Midbrain (tissue), 1 donor: ENCODE measurements at places on chromosomes 3 and 15.

GRCh38 chr3:58463942-58464271 is 28.0 kb upstream of the KCTD6 start:
- no peak for DNase-seq

GRCh38 chr3:45026038-45026437 is at the start of gene CLEC3B:
CLEC3B (plus strand) TSS chr3:45026303; CDS start chr3:45026363, 60 bp downstream.
- no peak for DNase-seq

- no peak for DNase-seq
These were observed 75.4 kb downstream of the CDIN1 start for GRCh38 chr15:36654866-36655265.

GRCh38 chr3:140203510-140203909 is 268.5 kb downstream of the CLSTN2 start:
- DNase-seq, result no peak

- DNase-seq, result no peak
These were observed 21.8 kb downstream of the MEIS2 start for GRCh38 chr15:37078566-37078965.

DNA sequence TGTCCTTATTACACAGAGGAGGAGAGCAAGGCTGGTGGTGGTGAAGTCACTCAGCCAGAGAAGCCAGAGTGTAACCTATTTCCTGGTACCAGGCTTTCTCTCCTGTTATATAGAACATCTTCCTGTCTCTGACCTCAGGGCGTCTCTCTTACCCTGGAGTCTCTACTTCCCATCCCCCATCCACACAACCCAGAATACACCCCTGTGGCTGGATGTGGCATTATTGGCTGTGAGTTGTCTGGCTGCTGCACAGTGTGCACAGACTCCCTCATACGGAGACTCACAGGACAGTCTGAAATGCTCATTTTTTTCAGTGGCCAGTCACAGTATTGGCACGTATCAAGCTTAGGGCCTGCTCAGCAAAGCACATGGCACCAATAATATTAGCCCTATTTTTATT is 8.6 kb downstream of the PODXL2 start:
- DNase-seq, result no peak

DNA sequence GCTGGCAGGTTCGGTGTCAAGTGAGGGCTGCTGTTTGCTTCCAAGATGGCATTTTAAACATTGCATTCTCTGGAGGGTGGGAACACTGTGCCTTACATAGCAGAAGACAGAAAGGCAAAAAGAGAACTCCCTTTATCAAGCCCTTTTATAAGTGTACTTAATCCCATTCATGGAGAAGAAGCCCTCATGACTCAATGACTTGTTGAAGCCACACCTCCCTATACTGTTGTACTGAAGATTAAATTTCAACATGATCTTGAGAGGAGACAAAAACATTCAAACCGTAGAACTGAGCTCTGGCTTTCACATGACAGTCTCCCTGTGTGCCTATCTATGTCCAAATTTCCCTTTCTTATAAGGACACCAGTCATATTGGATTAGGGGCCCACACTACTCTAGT is 443.4 kb upstream of the CDIN1 start:
- DNase-seq, result no peak

GRCh38 chr15:31338879-31339557 is 12.4 kb downstream of the KLF13 start:
- no peak for DNase-seq

DNA sequence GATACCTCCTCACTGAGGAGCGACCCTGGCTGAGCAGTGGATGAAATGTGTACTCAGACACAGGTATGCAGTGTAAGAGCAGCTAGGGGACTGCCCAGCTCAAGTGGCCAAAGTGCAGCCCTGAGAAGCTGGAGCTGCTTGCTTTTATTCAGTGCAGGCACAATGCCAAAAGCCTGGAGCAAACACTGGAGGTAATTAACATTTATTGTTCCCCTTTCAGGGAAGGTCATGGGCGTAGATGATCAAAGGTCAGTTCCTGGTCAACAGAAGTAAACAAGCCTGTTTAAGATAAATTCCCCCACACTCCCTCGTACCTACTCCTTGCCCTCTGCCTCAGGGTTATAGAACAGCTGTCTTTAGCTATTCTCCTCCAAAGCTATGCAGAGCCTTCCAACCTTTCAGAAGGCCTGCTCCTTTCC is 17.5 kb downstream of the PLA2G4F start:
- DNase-seq, result no peak

GRCh38 chr3:155184011-155184410 is 103.9 kb downstream of the MME start:
- DNase-seq, result no peak

- DNase-seq, result no peak
These were observed 89.1 kb downstream of the TGFBR2 start for GRCh38 chr3:30695302-30696061.

GRCh38 chr15:61064651-61065050 is 164.5 kb downstream of the RORA start:
- no peak for DNase-seq

DNA sequence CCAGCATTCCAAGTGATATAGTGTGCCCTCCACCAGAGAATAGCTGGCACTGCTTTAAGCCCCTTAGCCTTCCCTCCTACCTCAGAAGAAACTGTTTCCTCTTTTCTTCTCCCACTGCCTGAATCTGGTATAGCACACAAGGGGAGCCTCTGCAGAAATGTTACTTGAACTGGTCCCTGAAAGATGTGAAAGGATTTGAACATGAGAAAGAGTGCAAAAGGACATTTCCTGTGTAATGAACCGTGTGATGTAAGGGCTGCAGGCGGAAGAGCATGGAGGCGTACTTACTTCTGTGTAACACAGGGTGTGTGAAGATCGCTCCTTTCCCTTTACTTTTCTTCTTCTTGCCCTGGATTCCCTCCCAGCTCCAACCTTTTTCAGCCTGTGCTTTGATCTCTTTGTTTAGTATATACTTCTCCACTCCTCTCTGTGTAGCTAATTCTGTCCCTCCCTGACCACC is 8.4 kb downstream of the TMOD3 start:
- no peak for DNase-seq

- DNase-seq, result no peak
These were observed 13.2 kb upstream of the SLC2A2 start for GRCh38 chr3:171039674-171040073.

DNA sequence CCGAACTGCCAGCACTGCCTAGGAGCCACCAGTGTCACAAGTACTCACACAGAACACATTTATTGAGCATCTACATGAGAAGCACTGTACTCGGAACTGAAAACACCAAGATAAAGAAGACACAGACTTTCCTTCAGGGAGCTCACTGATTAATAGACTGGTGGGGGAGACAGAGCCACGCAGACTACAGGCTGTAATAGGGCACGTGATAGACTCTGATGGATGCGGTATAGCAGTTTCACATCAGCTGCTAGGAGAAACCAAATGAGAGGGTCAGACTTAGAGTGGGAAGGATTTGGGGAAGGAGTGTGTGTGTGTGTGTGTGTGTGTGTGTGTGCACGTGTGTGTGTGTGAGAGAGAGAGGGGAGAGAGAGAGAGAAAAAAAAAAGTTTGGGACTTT is 12.1 kb downstream of the EPHB1 start:
- DNase-seq, result no peak

GRCh38 chr3:196611761-196612483 is 27.6 kb upstream of the NRROS start:
- no peak for DNase-seq

DNA sequence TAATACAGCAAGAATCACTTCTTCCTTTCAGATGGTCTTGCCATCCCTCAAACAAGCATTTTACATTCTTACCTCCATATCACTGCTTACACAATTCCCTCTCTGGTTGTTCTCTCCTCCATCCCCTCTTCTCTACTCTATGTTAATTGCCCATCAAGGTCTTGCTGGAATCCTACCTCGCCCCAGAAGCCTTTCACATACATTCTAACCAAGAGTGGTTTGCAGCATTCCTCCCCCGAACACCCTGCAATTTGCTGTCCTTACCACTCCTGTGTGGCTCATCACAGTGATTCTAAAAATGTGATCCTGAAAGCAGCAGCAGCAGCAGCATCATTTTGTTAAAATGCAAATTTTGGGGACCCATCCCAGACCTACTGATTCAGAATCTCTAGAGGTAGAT is 30.6 kb downstream of the TNIK start:
- DNase-seq, result no peak

- DNase-seq, result no peak
These were observed 400.0 kb downstream of the LSAMP start for GRCh38 chr3:116045314-116045713.

- DNase-seq, result no peak
These were observed 22.0 kb downstream of the SLC4A7 start for GRCh38 chr3:27462228-27462627.

- DNase-seq, result peak; percentile 70
These were observed 228.2 kb downstream of the TCF12 start for GRCh38 chr15:57146506-57147201.

DNA sequence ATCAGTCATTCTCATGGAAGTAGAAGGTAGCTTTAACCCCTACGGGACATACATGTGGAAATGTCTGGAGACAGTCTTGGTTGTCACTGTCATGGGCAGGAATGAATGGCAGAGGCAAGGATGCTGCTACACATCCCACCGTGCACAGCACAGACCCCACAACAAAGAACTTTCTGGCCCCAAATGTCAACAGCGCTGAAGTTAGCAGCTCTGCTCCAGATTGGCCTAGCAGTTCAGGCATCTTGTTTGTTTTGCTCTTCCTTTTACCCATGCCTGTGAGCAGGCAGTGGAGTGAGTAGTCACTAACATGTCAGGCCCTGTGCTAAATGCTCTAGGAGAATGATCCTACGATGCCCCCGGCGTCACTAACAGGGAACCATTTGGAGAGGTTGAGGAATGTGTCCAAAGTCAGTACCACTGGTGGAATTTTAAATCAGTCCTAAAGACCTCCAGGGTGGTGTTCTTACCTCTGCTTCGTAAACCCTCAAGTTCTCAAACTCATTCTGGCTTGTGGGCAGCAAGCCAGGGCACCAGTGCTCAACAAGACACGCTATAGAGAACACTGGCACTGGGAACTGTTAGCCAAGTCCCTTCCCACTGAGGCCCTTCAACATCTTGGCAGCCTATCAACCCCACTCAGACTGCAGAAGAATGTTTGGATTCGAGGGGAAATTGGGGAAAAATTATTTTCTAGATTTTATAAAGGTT is 142.2 kb downstream of the FOXP1 start:
- peak; percentile 37 for DNase-seq

DNA sequence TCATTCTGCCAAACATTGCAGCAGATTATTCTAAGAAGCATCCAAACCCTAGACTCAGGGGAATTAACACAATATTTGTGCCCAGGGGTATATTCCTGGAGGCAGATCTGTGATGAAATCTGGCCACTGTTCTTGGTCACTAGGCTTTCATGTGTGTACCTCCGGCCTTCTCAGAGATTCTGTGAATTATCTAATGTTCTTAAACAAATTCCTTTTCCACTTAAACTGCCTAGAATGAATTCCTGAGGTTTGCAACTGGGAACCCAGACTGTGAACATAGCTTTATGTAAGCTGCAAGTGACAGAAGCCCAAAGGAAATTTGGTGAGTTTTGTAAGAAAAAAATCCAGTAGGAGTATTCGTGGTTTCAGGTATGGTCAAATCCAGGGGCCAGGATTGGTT is 20.7 kb upstream of the CTNNB1 start:
- DNase-seq, result no peak

GRCh38 chr3:53775834-53776251 is 70.4 kb downstream of the CHDH start:
- no peak for DNase-seq

DNA sequence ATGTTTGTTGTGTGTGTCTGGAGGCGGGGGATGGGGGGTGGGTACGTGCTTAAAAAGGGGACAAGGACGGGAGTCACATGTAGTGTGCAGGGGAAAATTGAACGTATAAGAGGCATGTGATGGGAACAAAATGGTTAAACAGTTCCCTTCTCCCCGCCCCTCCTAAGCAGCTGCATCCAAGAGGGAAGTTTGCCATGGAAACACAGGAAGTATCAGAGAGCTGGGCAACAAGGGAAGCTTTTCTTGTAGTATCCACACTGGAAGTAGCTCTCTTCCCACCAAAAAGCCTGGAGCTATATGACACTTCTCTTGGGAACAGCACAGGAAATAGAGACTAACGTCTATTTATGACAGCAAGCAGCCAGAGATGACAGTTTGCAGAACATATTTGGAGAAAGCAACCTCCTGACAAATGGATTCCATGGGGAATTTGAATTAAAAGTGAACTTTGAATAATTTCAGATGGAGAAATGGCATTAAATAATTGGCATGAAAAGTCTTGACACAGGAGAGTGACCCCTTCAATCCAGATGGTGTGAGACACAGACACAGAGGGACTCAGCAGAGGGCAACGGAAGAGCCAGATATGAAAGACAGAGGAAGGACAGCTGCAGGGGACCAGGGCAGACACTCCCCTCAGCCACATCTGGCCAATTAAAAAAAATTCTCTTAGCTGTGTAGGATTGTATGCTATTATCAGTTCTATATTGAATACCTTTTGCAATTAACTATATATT is 294.2 kb upstream of the TBL1XR1 start:
- DNase-seq, result peak; percentile 78

GRCh38 chr3:194275721-194276120 is 75.4 kb downstream of the CPN2 start:
- DNase-seq, result no peak

DNA sequence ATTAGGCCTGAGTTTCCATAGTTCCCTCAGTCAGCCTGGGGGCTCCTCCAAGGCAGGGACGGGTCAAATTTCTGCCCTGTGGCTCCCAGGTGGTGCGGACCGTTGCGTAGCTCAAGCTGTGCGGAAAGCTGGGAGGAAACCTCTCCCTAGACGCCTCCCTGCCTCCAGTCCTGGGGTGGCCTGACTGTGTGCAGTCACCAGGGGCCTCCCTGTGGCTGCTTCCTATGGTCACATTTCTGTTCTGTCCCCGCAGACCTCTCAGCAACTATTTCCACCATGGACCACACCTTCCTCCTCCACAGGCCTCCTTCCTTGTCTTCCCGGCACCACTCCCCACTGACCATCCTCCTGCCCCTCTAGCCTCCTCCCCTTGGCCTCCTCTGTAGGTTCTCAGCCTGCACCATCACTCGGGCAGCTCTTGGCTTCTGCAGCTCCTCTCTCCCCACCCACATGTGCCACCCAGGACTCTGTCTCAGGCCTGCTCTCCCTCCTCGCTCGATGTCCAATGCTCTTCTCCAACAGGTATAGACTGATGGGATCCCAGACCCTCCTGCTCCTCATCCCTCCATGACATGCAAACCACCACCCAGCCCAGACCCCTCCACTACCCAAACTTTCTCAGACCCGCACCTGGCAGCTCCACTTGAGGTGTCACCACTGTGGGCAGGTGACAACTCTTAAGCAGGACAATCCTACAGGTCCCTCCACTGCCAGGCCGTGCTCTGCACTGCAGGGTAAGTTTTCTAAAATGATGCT is 26.9 kb upstream of the SEC13 start:
- no peak for DNase-seq

DNA sequence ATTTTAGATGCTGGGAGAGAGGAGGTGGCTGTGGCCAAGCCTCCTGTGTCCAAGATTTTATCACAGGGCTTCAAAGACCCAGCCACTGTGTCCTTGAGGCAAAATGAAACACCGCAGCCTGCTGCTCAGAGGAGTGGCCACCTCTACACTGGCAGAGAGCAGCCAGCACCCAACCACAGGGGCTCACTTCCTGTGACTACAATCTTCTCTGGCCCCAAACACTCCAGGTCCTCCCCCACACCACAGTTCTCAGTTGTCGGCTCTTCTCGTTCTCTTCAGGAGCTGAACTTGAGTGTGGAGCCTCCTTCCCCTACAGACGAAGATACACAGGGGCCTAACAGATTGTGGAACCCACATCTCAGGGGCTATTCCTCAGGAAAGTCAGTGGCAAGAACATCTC is 45.6 kb downstream of the CDAN1 start:
- no peak for DNase-seq

GRCh38 chr15:100986158-100986896 is 67.2 kb downstream of the LRRK1 start:
- DNase-seq, result no peak
